ENCODE measurements at places on chromosomes 11 and 22. TPM values are rescaled to one million over a fixed set of nuclear protein-coding genes. Genes with fewer than 3 reads are reported as not detected.

MEI1 gene
- total RNA-seq = 73.0 TPM

MPEG1 gene
- total RNA-seq = not detected

PIH1D2 gene
- total RNA-seq = 0.36 TPM

RAG2 gene
- not detected for total RNA-seq

TSSK2 gene
- not detected for total RNA-seq

CYP2R1 gene
- 30.4 TPM for total RNA-seq

KLHDC7B gene
- 45.5 TPM for total RNA-seq

OR5L1 gene
- total RNA-seq = not detected

APOA5 gene
- total RNA-seq = not detected
